ENCODE measurements at places on chromosomes 2 and 18.

- DNase-seq = no peak
Measured at GRCh38 chr2:231890896-231891513, 35.2 kb downstream of the NPPC start.

DNA sequence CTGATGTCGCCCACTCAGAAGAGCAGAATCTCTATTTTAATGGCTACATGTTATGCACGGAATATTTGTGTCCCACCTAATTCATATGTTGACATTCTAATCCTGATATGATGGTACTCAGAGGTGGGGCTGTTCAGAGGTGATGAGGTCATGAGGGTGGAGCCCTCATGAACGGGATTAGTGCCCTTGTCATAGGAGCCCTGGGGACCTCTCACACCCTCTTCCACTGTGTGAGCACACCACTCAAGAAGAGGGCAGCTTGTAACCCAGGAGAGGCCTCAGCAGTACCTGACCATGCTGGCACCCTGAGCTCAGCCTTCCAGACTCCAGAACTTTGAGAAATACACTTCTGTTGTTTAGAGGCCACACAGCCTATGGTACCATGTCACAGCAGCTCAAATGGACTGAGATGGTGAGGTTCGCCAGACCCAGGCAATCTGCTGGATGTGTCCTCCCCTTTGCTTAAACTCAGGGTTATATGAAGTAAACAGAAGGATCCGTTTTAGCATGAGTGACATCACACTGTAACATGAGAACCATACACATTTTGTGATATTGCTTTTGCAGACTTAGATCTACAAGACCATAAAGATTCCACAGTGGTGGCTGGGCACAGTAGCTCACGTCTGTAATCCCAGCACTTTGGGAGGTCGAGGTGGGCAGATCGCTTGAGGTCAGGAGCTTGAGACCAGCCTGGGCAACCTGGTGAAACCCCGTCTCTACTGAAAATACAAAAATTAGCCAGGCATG lies 48.7 kb downstream of the ATOH8 start:
- no peak for DNase-seq

GRCh38 chr2:35294636-35295263 lies 1060.8 kb upstream of the CRIM1 start:
- no peak for DNase-seq

DNA sequence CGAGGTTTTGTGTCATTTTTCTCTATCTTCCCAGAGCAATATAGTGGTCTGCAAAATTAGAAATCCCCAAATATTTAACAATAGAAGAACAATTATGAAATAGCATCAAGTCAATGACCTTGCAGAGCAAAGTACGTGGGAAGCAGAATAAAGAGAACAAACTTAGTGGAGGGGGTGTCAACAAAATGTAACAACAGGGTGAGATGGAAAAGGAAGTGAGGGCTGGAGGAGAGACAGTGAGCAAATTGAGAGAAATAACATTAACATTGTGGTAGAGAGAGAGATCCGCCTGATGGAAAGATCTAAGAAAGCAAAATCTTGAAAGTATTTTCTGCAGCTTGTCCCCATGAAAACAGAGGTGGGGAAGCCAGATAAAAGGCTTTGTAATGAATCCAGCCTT lies 23.4 kb downstream of the ARHGAP15 start:
- no peak for DNase-seq

DNA sequence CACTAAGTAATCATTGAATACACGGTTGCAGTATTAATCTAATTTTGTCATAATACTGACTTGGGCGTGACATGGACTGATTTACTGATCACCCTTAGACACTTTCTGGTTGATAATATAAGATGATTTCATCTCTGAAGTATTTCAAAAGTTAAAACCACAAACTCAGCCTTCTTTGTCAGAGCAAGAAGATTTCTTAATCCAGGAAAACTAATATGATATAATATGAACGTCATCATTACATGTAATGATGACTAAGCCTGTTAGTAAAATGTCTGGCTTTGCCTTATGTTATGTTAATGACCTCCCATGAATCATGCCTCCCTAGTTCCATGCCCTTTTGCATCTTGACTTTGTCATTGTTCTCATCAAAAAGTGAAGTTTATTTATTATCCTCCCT lies 1325.0 kb upstream of the CDH2 start:
- DNase-seq = no peak

DNA sequence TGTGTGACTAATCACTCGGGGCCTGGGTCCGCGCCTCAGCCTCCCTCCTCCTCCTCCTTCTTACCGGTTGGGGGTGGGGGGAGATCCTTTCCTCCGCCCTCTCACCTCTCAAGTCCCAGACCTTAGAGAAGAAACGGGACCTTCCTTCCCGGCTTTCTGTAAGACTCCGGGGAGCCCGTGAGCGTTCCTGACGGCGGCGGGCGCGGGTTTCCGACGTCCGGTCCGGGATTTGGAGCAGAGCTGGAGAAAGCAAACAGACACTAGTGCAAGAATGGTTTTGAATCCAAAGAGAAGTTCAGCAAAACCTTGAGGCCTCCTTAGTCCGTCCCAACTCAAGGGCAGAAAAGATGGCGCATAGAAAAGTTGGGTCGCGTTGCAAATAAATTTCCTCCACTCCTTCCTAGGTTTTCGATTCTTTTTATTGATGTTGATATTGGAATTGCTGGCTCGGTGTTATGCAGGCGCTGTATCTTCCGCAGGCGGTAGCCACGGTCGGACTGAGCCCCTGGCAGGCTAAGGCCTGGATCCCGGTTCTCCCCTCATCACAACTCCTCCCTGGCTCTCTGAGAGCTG lies 2.0 kb downstream of the DLX1 start:
- DNase-seq = no peak

GRCh38 chr2:135152361-135152760 lies 100.3 kb downstream of the RAB3GAP1 start:
- DNase-seq = no peak

GRCh38 chr18:40063488-40063887 lies 1891.5 kb upstream of the PIK3C3 start:
- no peak for DNase-seq

DNA sequence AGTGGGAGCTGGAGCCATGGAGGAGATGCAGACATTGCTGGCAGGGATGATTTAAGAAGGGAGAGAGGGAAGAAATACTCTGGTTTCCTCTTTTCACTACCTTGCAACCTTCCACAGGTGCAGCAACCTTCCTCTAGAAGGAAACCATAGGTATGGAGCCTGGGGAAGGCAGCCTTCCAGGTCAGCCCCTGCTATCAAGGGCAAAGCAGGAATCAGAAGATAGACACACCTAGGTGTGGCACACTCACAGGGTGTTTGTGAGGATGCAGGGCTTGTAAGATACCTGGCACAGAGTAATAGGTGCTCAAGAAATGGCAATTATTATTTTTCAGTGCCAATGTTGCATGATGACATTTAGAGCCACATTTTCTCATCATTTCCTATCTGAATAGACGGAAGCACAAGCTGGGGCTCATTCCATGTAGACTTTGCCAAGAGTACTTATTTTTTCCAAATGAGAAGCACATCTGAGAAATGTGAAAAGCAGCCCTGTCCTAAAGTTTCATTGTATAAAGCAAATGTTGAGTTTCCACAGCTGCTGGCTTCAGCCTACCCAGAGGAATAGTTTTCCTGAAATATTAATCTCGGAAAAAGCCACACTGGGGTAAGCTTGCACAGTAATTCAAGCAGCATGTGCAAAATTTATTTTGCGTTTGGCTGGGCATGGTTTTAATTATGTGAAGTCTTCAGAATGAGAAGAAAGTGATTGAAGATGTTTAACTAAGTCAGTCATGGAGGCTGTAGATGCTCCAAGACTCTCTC lies 20.6 kb downstream of the EVA1A start:
- no peak for DNase-seq

DNA sequence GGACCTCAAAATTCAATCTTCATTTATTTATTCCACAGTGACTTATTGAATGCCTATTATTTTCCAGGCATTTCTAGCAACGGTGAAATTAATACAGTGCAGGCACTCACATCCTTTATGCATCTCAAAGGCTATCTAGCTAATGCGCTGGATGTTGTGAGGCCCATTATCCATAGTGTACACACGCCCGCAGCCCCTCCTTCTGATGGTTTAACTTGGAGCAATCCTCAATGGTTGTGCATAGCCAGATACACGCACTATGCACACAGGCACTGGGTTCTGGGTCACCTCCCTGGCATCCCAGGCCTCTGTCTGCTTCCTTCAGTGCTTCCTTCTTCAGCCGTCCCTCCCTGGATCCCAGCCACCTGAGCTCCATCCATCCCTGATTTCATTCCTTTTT lies 108.5 kb upstream of the BOD1L2 start:
- DNase-seq = no peak

GRCh38 chr2:101912545-101912944 lies 79.2 kb upstream of the IL1R2 start:
- no peak for DNase-seq

GRCh38 chr2:15704086-15704787 lies 112.6 kb downstream of the DDX1 start:
- no peak for DNase-seq

- DNase-seq = no peak
Measured at GRCh38 chr2:9336576-9337314, 86.6 kb downstream of the ITGB1BP1 start.

DNA sequence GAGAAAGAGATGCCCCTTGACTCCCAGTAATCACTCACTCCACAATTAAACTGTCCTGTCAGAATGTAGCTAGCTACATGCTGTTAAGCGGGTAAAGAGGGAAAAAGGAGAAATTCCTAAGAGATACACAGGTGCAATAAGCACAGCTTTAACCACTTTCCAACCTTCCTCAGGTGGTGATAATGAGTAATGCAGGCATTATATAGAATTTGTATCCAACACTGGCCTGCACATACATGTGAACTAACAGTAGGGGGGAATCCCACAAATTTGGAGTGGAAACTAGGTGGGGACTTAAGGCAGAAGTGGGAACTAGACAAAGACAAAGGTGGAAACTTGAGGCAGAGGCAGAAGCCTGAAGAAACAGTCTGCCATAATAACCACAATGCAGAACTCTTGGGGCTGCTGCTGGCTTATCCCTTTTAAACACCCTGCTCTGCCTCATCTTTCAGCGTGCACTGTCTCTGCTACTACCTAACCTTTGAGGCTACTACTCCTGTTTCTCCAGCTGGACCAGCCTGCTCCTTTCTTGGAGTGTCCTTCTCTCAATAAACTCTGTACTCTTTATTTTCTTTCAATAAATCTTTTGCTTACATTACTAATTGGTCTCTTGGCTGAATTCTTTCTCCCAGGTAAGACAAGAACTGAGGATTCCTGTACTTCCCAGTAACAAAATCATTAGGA lies 259.7 kb downstream of the PDE11A start:
- no peak for DNase-seq

GRCh38 chr2:223846515-223846914 lies 9.1 kb upstream of the AP1S3 start:
- no peak for DNase-seq

DNA sequence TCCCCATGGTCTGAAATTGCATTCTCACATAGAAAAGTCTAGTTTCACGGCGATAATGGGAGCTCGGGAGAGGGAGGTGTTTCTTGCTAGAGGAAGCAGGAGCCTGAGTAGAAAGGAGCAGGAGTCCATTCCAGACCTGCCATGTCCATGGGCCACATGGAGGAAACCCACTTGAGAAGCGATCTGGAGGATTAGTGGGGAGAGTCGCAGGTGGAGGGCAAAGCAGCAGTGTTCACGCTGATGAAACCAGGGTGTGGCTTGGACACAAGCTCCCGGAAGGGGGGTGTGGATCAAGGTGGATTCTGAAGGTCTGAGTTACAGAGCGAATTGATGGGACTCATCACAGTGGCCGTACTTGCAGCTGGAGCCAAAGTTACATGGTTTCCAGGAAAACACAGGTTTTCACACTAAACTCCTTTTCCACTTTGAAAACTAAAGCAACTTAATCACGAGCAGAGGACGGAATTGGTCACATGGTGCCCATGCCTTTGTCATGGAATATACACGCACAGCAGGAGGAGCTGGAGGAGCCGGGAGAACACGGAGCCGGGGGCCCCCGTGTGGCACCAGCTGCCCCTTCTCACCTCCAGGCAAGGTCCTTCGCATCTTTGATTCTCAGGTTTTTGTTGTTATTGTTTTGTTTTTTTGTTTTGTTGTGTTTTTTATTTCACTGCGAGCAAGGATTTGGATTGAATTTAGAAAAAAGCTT lies 255.1 kb upstream of the MYT1L start:
- DNase-seq = no peak

DNA sequence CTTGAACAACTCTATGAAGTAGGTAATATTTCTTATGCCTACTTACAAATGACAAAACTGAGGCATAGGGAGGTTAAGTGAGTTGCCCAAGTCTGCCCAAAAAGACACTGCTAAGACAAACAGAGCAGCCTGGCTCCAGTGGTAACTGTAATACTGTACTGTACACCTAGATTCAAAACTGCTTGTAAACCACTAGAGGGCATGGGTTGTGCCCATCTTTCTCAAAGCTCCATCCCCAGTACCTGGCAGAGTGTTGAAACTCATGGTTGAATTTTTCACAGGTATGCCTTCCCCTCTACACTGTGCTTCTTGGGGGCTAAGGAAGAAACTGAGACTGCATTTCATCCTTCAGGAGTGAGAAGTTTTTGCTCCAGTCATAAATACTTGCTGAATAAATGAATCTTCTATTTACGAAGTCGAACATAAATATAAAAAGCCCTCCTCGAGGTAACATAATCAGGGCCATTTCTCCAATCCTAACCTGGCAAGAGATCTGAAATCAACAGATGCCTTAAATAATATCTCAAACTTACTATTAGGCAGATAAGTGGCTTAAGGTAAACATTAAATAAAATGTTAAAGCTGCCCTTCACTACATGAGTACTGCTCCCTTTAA lies 2.0 kb downstream of the PPP4R1 start:
- no peak for DNase-seq

DNA sequence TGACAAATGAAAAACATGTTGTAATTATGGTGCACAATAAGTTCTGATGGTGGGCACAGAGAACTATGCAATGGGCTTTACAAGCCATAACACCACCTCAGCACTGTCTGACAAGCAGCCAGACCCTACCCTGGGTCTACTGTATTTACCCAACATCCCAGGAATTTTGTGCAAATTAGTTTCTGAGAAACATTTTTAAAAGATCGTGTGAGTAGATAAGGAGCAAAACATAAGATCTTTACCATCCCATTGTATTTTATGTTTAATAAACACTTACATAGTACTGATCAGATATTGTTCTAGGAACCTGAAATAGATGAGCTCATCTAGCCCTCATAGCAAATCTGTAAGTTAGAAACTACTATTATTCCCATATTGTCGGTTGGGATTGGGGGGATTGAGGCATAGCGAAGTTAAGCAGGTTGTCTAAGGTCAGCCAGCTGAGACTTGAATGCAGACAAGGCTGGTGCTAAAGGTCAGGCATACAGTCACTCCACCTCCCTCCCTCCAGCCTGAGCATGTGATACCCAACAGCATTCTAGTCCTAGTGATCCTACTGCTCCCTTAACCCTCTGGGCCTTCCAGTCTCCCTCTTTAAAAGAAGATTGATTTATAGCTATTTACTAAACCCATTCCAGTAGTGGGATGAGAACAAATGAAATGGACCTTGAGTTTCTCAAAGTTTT lies 67.4 kb upstream of the STAM2 start:
- no peak for DNase-seq

- no peak for DNase-seq
Measured at GRCh38 chr2:216649574-216649973, 16.4 kb downstream of the IGFBP2 start.

- no peak for DNase-seq
Measured at GRCh38 chr2:147479358-147479757, 365.5 kb upstream of the ACVR2A start.

GRCh38 chr2:88930659-88931058 lies 239.2 kb downstream of the RPIA start:
- DNase-seq = no peak

- no peak for DNase-seq
Measured at GRCh38 chr2:55108456-55109160, 58.4 kb upstream of the RTN4 start.

- DNase-seq = no peak
Measured at GRCh38 chr18:46481847-46482245, 175.2 kb downstream of the LOXHD1 start.

GRCh38 chr2:105573910-105574655 lies 170.6 kb upstream of the NCK2 start:
- DNase-seq = no peak
